ENCODE measurements at places on chromosomes 4 and X.

DNA sequence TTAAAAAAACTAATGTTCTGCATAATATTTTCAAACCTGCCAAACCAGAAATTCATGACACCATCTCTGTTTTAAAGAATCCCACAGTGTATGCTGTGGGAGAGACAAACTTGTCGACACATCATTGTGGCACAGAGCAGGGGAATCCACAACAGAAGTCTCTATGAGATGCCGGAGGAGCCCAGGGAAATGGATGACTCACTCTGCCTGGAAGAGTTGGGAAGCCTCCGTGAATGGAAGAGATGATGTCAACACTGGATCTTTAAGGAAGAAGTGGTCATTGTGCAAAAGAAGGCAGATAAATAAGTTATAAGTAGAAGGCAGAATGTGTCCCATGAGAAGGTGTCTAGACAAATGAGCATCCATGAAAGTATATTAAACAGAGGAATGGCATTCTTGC is 595.1 kb downstream of the RAB28 start:
- DNase-seq = no peak
- H3K36me3 ChIP-seq = no peaks in the 10 kb centered on the region
- no peaks in the 10 kb centered on the region for H3K27me3 ChIP-seq
- no peak overlapping the region for H3K4me3 ChIP-seq

GRCh38 chrX:50072110-50072509 is 128.7 kb downstream of the AKAP4 start:
- DNase-seq = no peak
- H3K4me3 ChIP-seq = no peak overlapping the region
- no peaks in the 10 kb centered on the region for H3K4me1 ChIP-seq
- no peaks in the 10 kb centered on the region for H3K27me3 ChIP-seq
- peaks cover 17% of the 10 kb centered on the region for H3K36me3 ChIP-seq
- no peak overlapping the region for H3K27ac ChIP-seq

GRCh38 chrX:96985046-96985445 is 101.3 kb downstream of the RPA4 start:
- no peak overlapping the region for H3K4me3 ChIP-seq
- DNase-seq = no peak
- no peak overlapping the region for H3K27ac ChIP-seq
- H3K27me3 ChIP-seq = no peaks in the 10 kb centered on the region
- no peaks in the 10 kb centered on the region for H3K4me1 ChIP-seq
- H3K36me3 ChIP-seq = no peaks in the 10 kb centered on the region

DNA sequence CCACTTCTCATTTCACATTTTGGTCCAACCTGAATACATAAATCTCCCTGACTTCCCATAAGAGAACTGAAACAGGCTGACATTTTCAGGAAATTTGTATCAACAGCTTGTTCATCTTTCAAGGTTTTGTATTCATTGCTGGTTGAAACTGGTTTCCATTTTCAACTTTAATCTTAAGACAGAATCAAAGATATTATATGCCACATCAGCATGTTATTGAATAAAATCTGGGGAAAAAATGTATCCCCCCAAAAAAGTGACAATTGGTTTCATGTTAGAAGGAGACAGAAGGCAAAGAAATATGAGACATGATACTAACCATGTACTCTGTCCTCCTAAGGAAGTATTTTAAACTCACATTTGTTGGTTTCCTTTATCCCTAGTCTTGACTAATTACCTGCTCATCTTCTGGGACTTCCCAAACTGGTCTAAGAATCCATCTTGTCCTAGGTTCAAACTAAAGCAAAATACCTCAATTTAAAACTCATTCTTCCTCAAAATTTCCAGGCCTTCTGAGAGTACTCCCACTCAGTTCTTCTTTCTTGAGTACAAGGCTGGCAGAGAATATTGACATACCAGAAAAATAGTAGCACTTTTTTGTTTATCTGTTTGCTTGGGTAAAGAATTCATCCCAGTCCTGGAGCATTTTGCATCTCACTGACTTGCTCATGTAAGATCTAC is 3.1 kb upstream of the ANTXR2 start:
- DNase-seq = no peak
- H3K36me3 ChIP-seq = no peaks in the 10 kb centered on the region
- no peak overlapping the region for H3K27ac ChIP-seq

GRCh38 chrX:1323315-1323714 is 13.3 kb upstream of the IL3RA start:
- H3K27me3 ChIP-seq = peaks cover 28% of the 10 kb centered on the region
- no peak overlapping the region for H3K27ac ChIP-seq
- H3K4me3 ChIP-seq = no peak overlapping the region
- peaks cover 9% of the 10 kb centered on the region for H3K4me1 ChIP-seq
- peak; percentile 44 for DNase-seq

Data from naive thymus-derived CD8-positive, alpha-beta T cell (primary cell).